ENCODE measurements at places on chromosomes 1 and 21.

GRCh38 chr1:101219924-101220870, 16.6 kb upstream of the S1PR1 start:
- DNase-seq = no peak

- no peak for DNase-seq
Measured at GRCh38 chr1:156100205-156100995, 14.1 kb upstream of the LMNA start.

DNA sequence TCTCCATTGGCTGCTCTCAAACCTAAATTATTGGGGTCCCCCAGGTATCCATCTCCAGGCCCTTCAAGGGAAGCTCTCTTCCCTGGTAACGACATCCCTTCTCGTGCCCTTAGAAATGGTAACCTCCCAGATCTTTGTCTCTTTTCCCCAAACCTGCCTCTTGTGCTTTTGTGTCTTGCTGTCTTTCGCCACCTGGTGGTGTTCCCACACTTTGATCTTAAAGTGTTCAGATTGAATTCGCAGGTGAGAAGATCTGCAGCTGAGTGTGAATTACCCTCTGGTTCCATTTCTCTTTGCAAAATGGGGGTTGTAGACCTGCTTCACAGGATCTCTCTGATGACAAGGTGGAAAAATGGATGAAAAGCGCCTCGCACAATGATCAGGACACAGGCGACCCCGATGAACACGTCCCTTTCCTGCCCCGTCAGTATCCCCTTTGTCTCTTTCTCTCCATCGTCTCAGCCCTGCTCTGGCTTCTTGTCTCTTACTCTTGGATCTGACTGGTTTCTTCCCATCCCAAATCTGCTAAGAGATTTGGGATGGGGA, 53.1 kb downstream of the DOP1B start:
- DNase-seq = no peak

DNA sequence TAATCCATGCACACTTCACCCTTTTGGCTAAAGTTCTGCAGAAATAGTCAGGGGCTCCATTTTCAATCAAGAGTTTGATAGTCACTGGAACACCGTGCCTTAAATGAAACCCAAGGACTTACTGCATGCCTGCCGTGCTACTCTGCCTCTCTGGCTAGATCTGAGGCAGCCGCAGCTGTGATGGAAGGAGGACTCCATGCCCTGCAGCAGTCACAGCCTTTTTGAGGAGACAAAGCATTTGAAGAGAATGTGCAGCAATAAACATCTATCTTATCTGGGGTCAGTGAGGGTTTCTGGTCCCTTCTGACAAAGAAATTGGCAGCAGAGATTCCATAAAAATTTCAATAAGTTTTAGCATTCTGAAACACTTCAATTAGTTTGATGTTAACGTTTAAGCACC, 78.0 kb downstream of the BCAR3 start:
- no peak for DNase-seq

DNA sequence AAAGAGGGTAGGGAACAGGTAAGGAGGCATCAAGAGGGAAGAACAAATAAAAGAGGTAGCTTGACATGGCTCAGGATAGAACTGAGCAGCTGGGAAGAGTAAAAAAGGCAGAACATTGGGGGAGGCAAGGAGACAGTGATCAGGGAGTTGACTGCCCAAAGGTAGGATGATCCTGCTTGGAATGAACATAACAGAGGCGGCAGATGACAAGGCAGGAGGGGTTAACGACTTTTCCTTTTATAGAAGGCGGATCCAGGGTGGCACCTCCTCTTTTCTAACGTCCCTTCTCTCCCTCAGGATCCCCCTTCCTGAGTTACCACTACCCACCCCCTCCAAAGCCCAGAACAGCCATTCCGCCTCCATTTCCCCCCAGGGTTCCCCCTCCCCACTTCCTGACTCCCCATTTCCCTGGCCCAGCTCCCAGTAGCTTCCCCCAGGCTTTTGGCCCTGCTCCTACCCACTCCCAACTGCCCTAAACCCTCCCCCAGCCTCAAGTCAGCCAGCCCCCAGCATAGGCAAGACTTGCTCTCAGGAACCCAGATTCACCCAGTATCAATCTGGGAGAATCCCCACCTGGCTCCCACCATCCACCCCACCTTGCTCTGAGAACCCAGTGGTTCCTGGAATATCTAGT, 769 bp upstream of the ADAMTS4 start:
- DNase-seq = no peak

DNA sequence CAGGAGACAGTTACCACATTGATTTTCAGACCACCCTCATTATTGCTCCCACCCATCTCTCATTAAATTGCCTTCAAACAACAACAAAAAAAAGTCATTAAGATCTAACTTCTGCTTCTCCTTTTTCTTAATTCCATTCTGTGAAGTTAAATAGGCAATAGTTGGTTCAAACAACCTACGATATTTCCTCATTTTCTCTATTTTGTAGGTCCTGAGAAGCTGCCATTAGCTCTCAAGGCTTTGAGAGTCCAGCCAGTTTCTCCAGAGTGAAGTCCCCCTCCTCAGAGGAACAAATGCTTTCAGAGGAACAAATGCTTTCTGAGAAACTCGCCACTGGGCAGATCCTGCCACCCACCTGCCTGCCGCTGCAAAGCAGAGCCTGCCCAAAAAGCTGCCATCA, 125.6 kb downstream of the ETS2 start:
- no peak for DNase-seq

DNA sequence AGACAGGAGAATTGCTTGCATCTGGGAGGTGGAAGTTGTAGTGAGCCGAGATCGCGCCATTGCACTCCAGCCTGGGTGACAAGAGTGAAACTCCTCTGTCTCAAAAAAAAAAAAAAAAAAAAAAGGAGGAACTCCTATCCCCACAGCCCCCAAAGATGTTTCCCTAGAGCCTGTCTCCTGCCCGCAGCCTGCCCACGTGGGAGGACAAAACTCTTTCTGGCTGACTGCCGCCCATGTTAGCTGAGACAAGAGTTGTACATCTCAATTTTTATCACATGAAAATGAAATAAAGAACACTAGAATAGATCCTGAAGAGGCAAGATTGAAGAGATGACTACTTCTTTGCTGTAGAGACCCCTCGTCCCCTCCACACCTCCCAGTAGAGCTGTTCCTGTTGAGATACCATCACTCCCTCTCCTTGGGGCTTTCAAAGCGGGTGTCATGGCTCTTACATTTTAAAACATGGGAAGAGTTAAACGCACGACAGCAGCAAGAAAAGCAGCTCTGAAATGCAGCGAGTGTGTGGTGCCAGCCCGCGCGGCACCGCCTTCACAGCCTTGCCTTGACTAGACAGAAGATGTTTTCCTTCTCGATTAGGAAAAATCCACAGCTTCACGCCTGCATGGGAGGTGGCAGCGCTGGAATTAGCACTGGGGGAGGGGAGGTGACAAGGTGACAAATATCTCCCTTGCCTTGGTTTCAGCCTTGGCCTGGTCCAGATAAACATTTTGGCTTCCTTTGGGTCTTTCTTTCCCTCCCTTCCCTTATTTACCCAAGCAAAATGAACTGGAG, 253.4 kb upstream of the CSF3R start:
- no peak for DNase-seq

- no peak for DNase-seq
Measured at GRCh38 chr1:39102537-39103327, 76.6 kb downstream of the NDUFS5 start.

DNA sequence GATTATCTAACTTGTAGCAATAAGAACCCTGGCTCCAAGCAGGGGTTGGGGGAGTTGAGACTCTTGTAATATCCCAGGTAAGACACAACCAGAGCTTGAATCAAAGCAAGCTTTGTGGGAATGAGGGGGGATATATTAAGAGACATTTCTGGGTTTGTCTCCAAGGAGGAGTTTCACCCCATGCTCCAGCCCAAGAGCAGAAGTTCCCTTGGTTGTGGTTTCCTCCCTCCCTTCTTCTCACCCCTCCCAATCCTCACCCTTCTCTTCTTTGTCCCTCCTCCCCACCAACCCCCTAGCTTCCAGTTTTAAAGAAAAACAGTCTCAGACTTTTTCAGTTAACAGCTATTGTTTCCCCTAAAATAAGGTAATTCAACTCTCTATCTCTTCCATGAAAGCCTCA, 11.9 kb downstream of the TRAF3IP3 start:
- DNase-seq = no peak
